ENCODE measurements at places on chromosomes 6 and 20. TPM values are rescaled to one million over a fixed set of nuclear protein-coding genes. Genes with fewer than 3 reads are reported as not detected.

SNAI1 gene
- total RNA-seq = 2.0 TPM

MYB gene
- not detected for total RNA-seq

CDH26 gene
- total RNA-seq = 0.87 TPM

PRND gene
- 0.34 TPM for total RNA-seq

HLA-DPB1 gene
- 10.0 TPM for total RNA-seq

HLA-DRB5 gene
- not detected for total RNA-seq

SCUBE3 gene
- total RNA-seq = 1.0 TPM

MCHR2 gene
- total RNA-seq = not detected

GJA10 gene
- not detected for total RNA-seq

SASH1 gene
- 97.2 TPM for total RNA-seq

PDRG1 gene
- total RNA-seq = 5.2 TPM

Data from dermis lymphatic vessel endothelial cell (primary cell).